ENCODE measurements at places on chromosomes 12 and 14. TPM values are rescaled to one million over a fixed set of nuclear protein-coding genes. Genes with fewer than 3 reads are reported as not detected.

DNA sequence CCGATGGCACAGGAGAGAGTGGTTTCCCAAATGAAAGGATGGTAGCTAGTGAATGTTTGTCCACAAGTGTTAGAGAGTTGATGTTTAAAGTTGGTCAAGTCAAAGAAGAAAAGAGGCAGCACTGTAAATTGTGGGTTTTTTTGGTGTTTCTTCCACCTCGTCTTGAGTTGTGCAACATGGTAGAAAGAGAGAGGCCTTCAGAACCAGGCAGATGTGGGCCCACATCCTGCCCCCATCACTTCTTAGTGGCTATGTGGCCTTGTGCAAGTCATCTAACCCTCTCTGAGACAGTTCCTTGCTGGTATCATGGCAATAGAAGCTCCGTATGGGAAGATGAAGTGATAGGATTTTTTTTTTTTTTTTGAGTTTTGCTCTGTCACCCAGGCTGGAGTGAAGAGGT lies 60.8 kb downstream of the NDUFA12 start:
- H3K27ac ChIP-seq, result no peak overlapping the region
- H3K36me3 ChIP-seq, result no peaks in the 10 kb centered on the region
- H3K4me1 ChIP-seq, result no peaks in the 10 kb centered on the region
- no peak for DNase-seq
- no peak overlapping the region for H3K4me3 ChIP-seq
- H3K27me3 ChIP-seq, result no peaks in the 10 kb centered on the region

DNA sequence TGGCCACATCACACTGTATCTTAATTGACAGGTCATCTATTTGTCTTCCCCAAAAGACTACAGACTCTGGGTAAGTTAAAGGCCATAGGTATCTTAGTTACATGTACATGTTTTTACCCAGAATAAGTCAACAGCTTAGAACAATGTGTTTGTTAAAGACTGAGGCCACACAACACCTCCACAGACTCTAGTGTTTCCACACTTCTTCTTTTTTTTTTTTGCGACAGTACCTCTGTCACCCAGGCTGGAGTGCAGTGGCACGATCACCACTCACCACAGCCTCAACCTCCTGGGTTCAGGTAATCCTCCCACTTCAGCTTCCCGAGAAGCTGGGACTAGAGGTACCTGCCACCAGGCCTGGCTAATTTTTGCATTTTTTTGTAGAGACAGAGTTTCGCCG lies 1.3 kb downstream of the GPN3 start:
- H3K27me3 ChIP-seq, result no peaks in the 10 kb centered on the region
- no peak overlapping the region for H3K4me3 ChIP-seq
- DNase-seq, result no peak
- peaks cover 13% of the 10 kb centered on the region for H3K4me1 ChIP-seq
- H3K36me3 ChIP-seq, result peaks cover 15% of the 10 kb centered on the region

- H3K36me3 ChIP-seq, result no peaks in the 10 kb centered on the region
- H3K4me3 ChIP-seq, result no peak overlapping the region
- no peaks in the 10 kb centered on the region for H3K27me3 ChIP-seq
- no peak overlapping the region for H3K27ac ChIP-seq
- no peaks in the 10 kb centered on the region for H3K4me1 ChIP-seq
- no peak for DNase-seq
Observed at GRCh38 chr12:20150835-20151422, 217.4 kb upstream of the PDE3A start.

- H3K27ac ChIP-seq, result no peak overlapping the region
- H3K4me1 ChIP-seq, result no peaks in the 10 kb centered on the region
- H3K36me3 ChIP-seq, result no peaks in the 10 kb centered on the region
Observed at GRCh38 chr12:70747445-70748260, 110.4 kb upstream of the PTPRB start.

DNA sequence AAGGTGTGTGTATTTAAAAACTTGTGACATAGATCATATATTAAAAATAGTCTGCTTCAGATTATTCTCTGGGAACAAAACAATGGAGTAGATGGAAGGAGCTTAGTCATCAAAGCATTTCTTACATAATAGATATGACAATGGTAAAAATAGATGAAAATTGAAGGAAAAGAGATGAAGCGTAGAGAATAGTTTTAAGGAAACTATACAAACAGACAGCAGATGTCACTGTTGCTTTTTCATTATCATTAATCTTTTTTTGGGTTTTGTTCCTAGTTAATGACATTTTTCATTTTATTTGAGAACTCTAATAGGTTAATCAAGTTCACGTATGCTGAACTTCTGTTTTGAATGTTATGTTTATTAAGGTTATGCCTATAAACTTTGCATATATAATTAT lies 149.2 kb upstream of the FBXO33 start:
- no peak for DNase-seq
- H3K4me3 ChIP-seq, result no peak overlapping the region
- H3K27ac ChIP-seq, result no peak overlapping the region
- no peaks in the 10 kb centered on the region for H3K4me1 ChIP-seq
- no peaks in the 10 kb centered on the region for H3K36me3 ChIP-seq

DNA sequence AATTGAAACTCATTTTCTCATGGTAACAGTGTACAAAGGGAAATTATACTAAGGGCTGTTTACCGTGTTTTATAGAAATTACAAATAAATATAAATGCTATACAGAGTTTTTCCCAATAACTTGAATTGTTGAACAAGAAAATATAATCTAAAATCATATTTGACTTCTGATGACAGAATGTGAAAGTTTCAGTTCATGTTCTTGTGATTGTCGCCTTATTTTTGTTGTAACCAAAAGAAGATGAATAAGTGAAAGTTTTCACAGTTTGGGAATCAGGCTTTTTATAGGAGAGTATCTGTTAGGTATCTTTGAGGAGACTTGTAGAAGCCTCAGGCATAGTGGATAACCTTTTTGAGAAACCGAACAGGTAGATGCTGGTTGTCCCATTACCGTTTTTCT lies 28.1 kb downstream of the ANO6 start:
- no peak overlapping the region for H3K27ac ChIP-seq
- no peak for DNase-seq
- H3K27me3 ChIP-seq, result no peaks in the 10 kb centered on the region
- H3K4me1 ChIP-seq, result peaks cover 6% of the 10 kb centered on the region
- H3K36me3 ChIP-seq, result no peaks in the 10 kb centered on the region

DNA sequence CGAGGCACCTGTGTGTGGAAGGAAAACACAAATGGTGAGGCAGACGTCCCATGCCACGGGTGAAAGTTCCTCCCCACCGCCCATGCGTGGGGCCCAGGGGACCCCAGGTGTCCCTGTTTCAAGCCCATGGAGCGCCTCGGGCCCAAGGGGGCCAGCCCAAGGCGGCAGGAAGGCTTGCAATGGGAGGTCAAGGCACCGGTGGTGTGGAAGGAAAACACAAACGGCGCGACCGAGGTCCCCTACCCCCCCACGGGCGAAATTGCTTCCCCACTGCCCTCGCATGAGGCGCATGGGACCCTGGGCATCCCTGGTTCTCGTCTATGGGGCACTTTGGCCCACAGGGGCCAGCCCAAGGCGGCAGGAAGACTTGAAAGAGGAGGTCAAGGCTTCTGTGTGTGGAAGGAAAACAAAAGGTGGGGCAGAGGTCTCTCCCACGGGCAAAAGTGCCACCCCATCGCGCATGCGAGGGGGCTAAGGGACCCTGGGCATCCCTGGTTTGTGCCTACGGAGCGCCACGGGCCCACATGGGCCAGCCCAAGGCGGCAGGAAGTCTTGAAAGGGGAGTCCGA lies 379.4 kb downstream of the ALG10 start:
- H3K27me3 ChIP-seq, result no peaks in the 10 kb centered on the region
- no peak overlapping the region for H3K27ac ChIP-seq
- H3K4me1 ChIP-seq, result no peaks in the 10 kb centered on the region

DNA sequence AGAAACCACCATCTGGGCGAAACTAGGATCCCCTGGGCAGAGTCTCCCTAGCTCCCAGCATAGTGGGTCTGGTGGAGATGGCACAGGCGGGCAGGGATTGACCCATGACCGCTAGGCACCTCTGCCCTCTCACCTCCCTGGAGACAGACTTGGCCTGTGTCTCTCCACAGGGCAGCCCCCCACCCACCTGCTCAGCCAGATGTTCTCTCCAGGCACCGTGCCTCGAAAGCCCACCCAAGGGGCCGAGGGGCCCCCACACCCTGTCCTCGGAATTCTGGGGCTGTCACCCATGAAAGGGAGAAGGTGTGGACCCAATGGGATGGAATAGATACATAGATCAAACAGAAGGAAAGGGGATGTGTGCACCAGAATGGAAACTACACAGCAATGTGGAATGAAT lies 229.1 kb upstream of the RTL1 start:
- DNase-seq, result no peak
- no peaks in the 10 kb centered on the region for H3K36me3 ChIP-seq
- H3K4me3 ChIP-seq, result no peak overlapping the region
- no peaks in the 10 kb centered on the region for H3K4me1 ChIP-seq
- no peak overlapping the region for H3K27ac ChIP-seq
- H3K27me3 ChIP-seq, result no peaks in the 10 kb centered on the region

GRCh38 chr12:124852329-124852831 lies 11.3 kb downstream of the SCARB1 start:
- H3K36me3 ChIP-seq, result no peaks in the 10 kb centered on the region
- no peak overlapping the region for H3K4me3 ChIP-seq
- no peaks in the 10 kb centered on the region for H3K27me3 ChIP-seq

- no peak overlapping the region for H3K4me3 ChIP-seq
- H3K27ac ChIP-seq, result peak overlapping the region; percentile 68
- no peaks in the 10 kb centered on the region for H3K36me3 ChIP-seq
Observed at GRCh38 chr12:29563636-29564035, 66.2 kb upstream of the OVCH1 start.

GRCh38 chr12:57474862-57475261 lies 4.8 kb downstream of the ARHGAP9 start:
- no peak overlapping the region for H3K27ac ChIP-seq
- peaks cover 26% of the 10 kb centered on the region for H3K27me3 ChIP-seq
- H3K4me3 ChIP-seq, result no peak overlapping the region
- H3K4me1 ChIP-seq, result peaks cover 14% of the 10 kb centered on the region
- DNase-seq, result no peak

GRCh38 chr12:11601647-11602046 lies 47.8 kb upstream of the ETV6 start:
- H3K36me3 ChIP-seq, result no peaks in the 10 kb centered on the region
- H3K4me1 ChIP-seq, result no peaks in the 10 kb centered on the region
- H3K27me3 ChIP-seq, result no peaks in the 10 kb centered on the region
- no peak overlapping the region for H3K27ac ChIP-seq
- no peak for DNase-seq

GRCh38 chr12:12356467-12356895 lies 397 bp upstream of the BORCS5 start:
- no peak for DNase-seq
- peaks cover 7% of the 10 kb centered on the region for H3K4me1 ChIP-seq
- H3K27me3 ChIP-seq, result no peaks in the 10 kb centered on the region
- no peaks in the 10 kb centered on the region for H3K36me3 ChIP-seq

- no peaks in the 10 kb centered on the region for H3K27me3 ChIP-seq
- H3K27ac ChIP-seq, result no peak overlapping the region
- no peaks in the 10 kb centered on the region for H3K4me1 ChIP-seq
- no peak overlapping the region for H3K4me3 ChIP-seq
- DNase-seq, result no peak
- H3K36me3 ChIP-seq, result peaks cover 91% of the 10 kb centered on the region
Observed at GRCh38 chr14:20388159-20388558, 25.1 kb downstream of the TEP1 start.

DNA sequence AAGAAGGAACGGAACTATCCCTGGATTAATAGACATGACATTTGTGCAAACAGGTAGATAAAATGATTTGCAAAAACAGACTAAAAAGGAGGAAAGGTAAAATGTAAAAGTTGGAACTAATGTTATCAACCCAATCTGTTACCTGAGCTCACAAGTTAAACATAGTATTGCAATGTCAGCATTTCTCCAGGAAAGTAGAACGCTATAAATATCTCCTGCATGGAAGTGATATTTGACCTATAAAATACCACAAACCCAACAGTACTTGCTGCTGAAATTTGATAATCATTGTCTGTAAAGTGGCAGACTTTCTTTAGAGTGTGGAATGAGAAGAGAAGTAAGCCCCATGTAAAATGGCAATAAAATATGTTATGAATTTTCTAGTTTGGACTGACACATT lies 1435.7 kb downstream of the LRFN5 start:
- H3K4me3 ChIP-seq, result no peak overlapping the region
- H3K27me3 ChIP-seq, result no peaks in the 10 kb centered on the region
- H3K4me1 ChIP-seq, result no peaks in the 10 kb centered on the region
- no peaks in the 10 kb centered on the region for H3K36me3 ChIP-seq
- H3K27ac ChIP-seq, result no peak overlapping the region

- peaks cover 22% of the 10 kb centered on the region for H3K4me1 ChIP-seq
- H3K27me3 ChIP-seq, result no peaks in the 10 kb centered on the region
- H3K36me3 ChIP-seq, result no peaks in the 10 kb centered on the region
- H3K4me3 ChIP-seq, result no peak overlapping the region
Observed at GRCh38 chr12:109735825-109736551, 22.4 kb downstream of the FAM222A start.

DNA sequence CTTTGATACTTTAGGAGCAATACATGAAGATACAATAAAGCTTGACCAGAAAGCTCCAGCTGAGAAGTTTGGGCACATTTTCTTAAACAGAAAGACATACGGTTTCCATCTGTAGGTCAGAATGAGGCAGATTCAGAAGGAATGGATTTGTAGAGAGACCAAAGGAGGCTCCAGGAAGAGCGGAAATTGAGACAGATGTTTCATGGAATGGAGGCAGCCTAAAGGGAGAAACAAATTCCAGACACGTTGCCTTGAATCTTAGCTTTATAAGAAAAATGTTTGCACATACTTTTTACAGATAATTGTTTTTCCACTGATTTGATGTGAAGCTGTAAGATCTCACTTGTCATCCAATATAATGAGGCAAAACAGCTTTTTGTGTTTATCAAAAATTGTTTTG lies 24.8 kb downstream of the EPYC start:
- H3K27me3 ChIP-seq, result no peaks in the 10 kb centered on the region
- H3K4me1 ChIP-seq, result no peaks in the 10 kb centered on the region
- DNase-seq, result no peak
- H3K27ac ChIP-seq, result no peak overlapping the region
- H3K36me3 ChIP-seq, result no peaks in the 10 kb centered on the region
- H3K4me3 ChIP-seq, result no peak overlapping the region

DNA sequence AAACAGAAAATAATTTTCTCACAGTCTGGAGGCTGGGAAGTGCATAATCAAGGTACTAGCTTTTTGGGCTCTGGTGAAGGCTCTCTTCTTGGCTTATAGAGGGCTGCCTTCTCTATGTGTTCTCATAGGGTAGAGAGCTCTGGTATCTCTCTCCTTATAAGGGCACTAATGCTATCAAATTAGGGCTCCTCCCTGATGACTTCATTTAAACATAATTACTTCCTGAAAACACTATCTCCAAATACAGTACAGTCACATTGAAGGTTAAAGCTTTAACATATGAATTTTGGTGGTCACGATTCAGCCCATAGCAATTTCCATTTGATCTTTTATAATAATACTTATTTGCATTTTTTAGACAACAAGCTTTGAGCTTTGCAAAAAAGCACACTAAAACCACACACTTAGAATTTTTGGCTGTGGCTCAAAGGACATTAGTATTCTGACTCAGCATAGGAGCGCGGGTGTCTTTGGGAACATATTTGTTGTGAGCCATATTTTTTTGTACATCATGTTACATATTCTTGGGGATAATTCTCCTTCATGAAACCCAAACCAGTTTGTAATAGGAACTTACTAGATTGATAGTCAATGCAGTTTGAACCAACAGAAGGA lies 808.1 kb upstream of the FBXO33 start:
- H3K27ac ChIP-seq, result no peak overlapping the region
- H3K27me3 ChIP-seq, result no peaks in the 10 kb centered on the region
- H3K36me3 ChIP-seq, result no peaks in the 10 kb centered on the region
- no peak for DNase-seq
- H3K4me1 ChIP-seq, result no peaks in the 10 kb centered on the region

EFS gene
- total RNA-seq, result 3.2 TPM

LPAR5 gene
- 8.4 TPM for total RNA-seq

OVCH1 gene
- 0.17 TPM for total RNA-seq

CHGA gene
- total RNA-seq, result 15.6 TPM

OTUB2 gene
- 0.17 TPM for total RNA-seq

OR4E2 gene
- total RNA-seq, result not detected

DAO gene
- not detected for total RNA-seq

NELL2 gene
- 0.35 TPM for total RNA-seq

RARG gene
- 21.2 TPM for total RNA-seq

HOXC5 gene
- 0.36 TPM for total RNA-seq

C14orf39 gene
- total RNA-seq, result not detected
